ENCODE measurements at places on chromosomes 3 and 15. TPM values are rescaled to one million over a fixed set of nuclear protein-coding genes. Genes with fewer than 3 reads are reported as not detected.

GRCh38 chr15:93829115-93829870 is 402.1 kb upstream of the MCTP2 start:
- no peak overlapping the region for H3K27ac ChIP-seq
- no peak overlapping the region for H3K4me3 ChIP-seq
- H3K27me3 ChIP-seq, result no peaks in the 10 kb centered on the region
- no peaks in the 10 kb centered on the region for H3K4me1 ChIP-seq
- no peaks in the 10 kb centered on the region for H3K36me3 ChIP-seq

- peak; percentile 32 for DNase-seq
- H3K27ac ChIP-seq, result no peak overlapping the region
- H3K36me3 ChIP-seq, result no peaks in the 10 kb centered on the region
These were observed 164.8 kb downstream of the ERC2 start for GRCh38 chr3:56303487-56303886.

- H3K36me3 ChIP-seq, result no peaks in the 10 kb centered on the region
- peaks cover 62% of the 10 kb centered on the region for H3K4me1 ChIP-seq
- H3K4me3 ChIP-seq, result no peak overlapping the region
- peak overlapping the region; percentile 74 for H3K27ac ChIP-seq
- DNase-seq, result no peak
These were observed 17.7 kb downstream of the TM4SF18 start for GRCh38 chr3:149315694-149316093.

DNA sequence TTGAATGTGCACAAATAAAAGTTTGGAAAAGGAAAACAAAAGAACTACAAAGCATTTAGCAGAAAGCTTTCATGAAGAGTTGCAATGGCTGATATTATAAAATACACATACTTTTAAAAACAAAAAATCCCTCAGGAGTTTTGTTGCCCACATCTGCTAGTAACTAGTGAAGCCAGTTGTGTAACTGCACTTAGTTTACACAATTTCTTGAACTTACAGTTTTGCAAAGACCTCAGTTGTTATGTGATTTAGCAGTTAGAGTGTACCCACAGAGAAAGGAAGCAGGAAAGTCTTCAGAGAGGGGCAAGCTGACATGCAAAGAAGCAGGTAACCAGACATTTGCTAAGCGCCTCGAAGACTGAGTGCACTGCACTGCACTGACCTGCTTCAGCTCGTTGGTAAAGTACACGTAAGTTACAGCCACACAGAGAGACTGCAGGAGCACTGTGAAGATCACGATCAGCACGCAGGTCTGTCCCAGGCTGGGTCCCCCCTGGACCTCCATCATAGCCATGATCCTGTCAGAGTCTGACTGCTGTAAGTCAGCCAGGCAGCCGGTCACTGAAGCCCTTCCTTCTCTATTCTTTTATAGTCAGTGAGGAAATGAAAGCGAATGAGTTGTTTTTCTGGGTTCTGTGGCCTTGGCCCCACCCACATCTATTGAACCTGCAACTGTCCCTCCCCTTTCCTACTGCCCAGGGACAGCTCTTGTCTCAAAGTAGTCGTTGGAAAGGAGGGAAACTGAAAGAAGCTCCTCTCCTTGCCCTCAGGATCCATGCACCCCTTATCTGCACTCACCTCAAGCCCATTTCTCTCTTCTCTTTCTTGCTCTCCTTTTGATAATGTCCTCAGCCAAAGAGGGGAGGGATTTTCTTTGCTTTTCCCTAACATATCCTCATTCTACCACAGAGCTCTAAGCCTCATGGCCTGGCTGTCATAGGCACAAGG is at the start of gene TNFSF10:
TNFSF10 (minus strand) TSS at position 560 of the 948 bp plus-strand sequence; CDS start at position 514, 46 bp downstream.
- peak within 1 kb of the TSS; percentile 80 for H3K27ac ChIP-seq
- DNase-seq, result peak; percentile 37
- H3K27me3 ChIP-seq, result no peaks in the 10 kb centered on the region
- no peaks in the 10 kb centered on the region for H3K36me3 ChIP-seq

DNA sequence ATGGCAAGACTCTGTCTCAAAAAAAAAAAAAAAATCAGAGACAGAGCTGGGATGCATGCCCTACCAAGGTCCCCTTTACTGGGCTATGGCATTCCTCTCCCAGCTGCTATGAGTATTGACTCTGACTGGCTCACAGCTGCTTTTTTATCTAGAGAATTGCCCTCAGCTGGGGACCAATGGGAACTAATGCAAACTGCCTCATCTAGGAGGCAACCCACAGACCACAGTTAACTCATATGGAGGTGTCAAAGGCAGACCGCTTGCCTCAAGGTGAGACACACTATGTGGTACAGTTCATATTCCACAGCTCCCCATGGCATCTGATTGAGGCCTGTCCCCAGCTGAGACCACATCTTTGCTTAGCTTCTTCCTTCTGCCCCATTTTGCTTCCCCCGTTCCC is 183.5 kb upstream of the EOMES start:
- no peak overlapping the region for H3K4me3 ChIP-seq
- no peaks in the 10 kb centered on the region for H3K4me1 ChIP-seq
- H3K36me3 ChIP-seq, result no peaks in the 10 kb centered on the region
- no peaks in the 10 kb centered on the region for H3K27me3 ChIP-seq
- DNase-seq, result no peak
- no peak overlapping the region for H3K27ac ChIP-seq

- no peak overlapping the region for H3K27ac ChIP-seq
- no peak overlapping the region for H3K4me3 ChIP-seq
- no peaks in the 10 kb centered on the region for H3K4me1 ChIP-seq
- no peaks in the 10 kb centered on the region for H3K36me3 ChIP-seq
- DNase-seq, result no peak
These were observed 56.1 kb downstream of the SLCO3A1 start for GRCh38 chr15:91909574-91909973.

DNA sequence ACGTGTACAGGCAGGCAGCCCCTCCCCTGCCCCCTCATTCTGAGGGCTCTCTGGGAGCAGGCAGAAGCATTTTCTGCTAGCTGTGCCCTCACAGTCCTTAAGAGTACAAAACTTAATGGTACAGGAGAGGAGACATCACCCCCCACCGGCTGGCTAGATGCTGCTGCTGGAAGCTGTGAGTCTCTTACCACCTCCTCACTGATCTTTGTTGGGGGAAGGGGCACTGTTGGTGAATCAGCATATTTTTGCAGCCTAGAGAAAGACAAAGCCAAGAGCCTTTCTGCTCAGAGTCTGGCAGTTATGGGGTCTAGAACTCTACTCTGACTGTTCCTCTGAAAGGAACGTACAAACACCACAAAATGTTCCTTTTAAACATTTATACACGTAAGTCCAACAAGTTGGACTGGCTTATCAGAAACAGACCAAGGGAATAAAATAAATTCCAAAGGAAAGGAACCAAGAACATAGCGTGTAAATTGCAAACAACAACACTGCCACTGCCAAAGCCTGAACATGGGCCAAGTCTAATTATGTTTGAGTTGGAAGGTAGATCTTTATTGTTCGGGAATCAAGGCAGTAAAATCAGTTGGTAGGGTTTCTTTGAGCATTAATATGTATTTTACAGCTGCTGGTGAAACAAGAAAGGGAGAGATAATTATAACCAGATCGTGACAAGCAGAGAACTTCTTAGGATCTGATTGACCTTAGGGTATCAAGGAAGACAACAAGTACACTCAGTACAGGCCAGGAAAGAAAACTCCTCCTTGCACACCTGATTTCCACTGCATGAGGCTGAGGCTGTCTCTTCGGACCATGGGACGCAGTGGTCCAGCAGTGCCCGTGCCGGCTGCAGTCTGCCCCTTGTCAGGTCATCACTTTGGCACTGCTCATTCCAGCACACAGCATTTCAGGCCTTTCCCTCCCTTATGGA is 27.4 kb downstream of the CLK3 start:
- no peak for DNase-seq
- H3K4me3 ChIP-seq, result no peak overlapping the region
- no peaks in the 10 kb centered on the region for H3K4me1 ChIP-seq
- no peaks in the 10 kb centered on the region for H3K27me3 ChIP-seq
- H3K36me3 ChIP-seq, result peaks cover 71% of the 10 kb centered on the region

GRCh38 chr3:123341871-123342630 is 106.8 kb downstream of the ADCY5 start:
- no peaks in the 10 kb centered on the region for H3K4me1 ChIP-seq
- H3K4me3 ChIP-seq, result no peak overlapping the region
- H3K27ac ChIP-seq, result no peak overlapping the region
- H3K36me3 ChIP-seq, result no peaks in the 10 kb centered on the region
- H3K27me3 ChIP-seq, result no peaks in the 10 kb centered on the region

DNA sequence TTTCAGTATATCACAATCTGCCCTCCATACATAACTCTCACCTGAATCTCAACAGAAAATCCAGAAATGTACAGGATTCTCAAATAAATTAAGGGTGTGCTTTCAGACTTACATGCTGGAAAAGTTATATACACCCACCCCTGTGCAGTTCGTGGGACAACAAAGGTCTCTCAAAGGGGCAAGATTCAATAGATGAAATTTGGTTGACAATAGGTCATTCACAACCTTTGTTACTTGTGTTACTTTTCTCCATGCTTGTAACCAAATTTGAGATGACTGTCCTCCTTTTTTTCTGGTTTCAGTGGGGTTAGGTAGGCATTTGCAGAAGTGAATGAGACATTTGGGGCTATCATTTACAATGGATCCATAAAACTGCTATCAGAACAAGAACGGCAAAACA is 72.7 kb downstream of the SETMAR start:
- peaks cover 1% of the 10 kb centered on the region for H3K36me3 ChIP-seq
- H3K4me1 ChIP-seq, result no peaks in the 10 kb centered on the region
- H3K4me3 ChIP-seq, result no peak overlapping the region
- no peaks in the 10 kb centered on the region for H3K27me3 ChIP-seq
- no peak for DNase-seq

GRCh38 chr3:77271711-77272110 is 231.8 kb downstream of the ROBO2 start:
- DNase-seq, result no peak
- H3K36me3 ChIP-seq, result no peaks in the 10 kb centered on the region
- no peaks in the 10 kb centered on the region for H3K4me1 ChIP-seq
- no peak overlapping the region for H3K4me3 ChIP-seq
- H3K27me3 ChIP-seq, result no peaks in the 10 kb centered on the region
- H3K27ac ChIP-seq, result no peak overlapping the region

Gene BAHD1
- polyA plus RNA-seq, result 3.8 TPM

Gene CASR
- polyA plus RNA-seq, result not detected

Gene GOLGA6B
- not detected for polyA plus RNA-seq

Gene NDN
- not detected for polyA plus RNA-seq

Gene OR5H6
- 0.09 TPM for polyA plus RNA-seq

Gene CD200
- polyA plus RNA-seq, result not detected

Gene MINDY4B
- polyA plus RNA-seq, result not detected

Gene RHCG
- polyA plus RNA-seq, result not detected

All from HepG2 (cell line).